ENCODE measurements at places on chromosomes 1 and 21.

DNA sequence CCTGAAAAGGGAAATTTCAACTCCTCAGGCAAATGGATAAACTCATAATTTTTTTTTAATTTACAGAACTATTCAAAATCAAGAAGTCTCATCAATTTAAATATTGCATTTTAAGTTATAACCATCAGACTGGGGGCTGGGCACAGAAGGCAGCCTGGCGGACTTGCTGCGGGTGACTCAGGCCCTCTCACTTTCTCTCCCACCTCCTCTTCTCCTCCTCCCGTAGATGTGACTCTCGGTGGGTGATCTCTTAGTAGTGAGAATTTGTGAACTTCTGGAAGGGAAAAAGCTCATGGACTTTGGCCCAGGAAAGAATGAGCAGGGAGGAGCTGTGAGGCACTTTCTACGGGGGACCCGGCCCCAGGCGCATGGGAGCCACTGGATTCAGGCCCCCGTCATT lies 32.9 kb downstream of the CLIC6 start:
- DNase-seq: no peak

DNA sequence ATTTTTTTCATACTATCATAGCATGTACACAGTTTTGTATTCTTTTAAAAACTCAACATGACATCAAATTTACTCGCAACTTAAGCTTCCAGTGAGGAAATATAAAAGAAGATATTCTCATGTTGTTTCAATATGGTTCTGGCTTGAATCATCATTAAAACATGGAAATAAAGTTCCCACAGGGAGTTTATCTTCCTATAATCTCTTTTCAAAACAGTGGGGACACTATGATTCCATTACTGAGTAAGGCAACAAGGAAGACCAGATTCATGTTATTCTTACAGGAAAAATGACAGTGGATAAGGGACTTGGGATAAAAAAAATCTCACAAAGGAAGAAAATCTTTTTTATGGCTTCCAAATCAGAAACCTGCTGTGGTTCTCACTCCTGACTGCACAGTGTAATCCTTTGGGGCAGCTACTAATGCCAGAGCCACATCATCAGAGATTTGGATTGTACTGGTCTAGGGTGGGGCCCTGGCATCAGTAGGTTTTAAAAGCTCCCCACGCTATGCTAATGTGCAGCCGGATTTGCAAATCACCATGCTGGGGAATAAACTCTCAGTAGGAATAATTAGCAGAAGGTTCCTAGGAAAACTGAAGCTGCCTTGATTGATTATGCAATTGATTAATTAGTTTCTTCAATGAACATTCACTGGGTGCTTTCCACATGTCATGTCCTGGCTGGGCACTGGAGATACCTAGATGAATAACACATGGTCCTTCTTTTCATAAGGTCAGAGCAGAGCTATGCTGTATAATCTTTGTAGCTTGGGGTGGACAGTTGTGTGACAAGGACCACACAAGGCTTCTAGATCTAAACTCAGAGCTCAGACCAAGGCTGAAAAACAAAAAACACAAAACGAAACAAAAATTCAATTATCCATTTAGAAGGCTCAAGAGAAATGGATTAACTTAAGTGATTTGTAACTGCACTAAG lies 71.1 kb upstream of the C8B start:
- no peak for DNase-seq

GRCh38 chr1:9291914-9292360 lies 757 bp upstream of the SPSB1 start:
- DNase-seq: no peak

DNA sequence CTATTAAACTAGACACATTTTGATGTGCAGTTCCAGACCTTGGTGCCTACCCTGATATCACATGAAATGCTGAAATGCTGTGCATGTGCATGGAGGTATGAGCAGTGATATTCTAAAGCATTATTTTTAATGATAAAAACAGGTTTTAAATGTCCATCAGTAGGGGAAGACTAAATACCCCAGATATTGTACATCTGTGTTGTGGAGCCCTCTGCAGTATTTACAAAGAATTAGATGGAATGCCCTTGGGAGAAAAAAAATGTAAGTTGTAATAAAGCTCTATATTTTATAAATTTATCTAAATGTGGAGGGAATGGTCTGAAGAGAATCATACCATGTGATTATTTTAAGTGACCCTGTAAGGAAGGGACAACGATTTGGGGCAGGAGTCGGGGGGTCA lies 39.1 kb upstream of the IGSF5 start:
- no peak for DNase-seq

DNA sequence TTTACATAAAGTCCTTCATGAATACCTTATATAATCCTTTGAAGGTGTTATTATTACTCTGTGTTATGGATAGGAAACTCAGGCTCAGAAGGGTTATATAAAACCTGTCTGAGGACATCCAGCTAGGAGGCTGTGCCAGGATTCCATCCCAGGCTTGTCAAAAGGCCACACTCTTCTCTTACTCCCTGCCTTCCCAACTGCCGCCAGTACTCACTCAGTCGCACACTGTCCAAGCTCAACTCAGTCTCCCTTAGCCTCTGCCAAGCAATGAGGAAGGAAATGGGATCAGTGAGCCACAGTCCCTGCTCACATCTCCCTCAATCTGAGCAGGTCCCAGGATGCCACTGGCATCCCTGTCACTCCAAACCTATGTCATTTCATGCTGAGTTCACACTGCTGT lies 94.4 kb downstream of the NAV1 start:
- DNase-seq: no peak

GRCh38 chr1:199302554-199302953 lies 663.7 kb downstream of the PTPRC start:
- no peak for DNase-seq

DNA sequence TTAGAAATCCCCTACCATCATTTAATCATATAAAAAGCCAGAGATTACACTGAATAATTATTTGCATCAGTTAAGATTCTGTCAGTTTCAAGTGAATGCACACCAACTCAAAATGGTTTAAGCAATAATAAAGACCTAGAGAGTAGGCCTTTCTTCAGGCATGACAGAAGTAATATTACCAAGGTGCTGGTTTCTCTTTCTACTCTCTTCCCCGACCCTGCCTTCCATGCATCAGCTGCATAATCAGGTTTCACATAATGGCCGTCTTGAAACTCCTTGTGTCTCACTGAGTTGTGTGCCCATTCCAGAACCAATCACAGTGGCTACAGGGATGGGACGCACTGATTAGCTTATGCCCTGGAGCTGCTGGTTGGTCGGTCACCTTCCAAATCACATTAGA lies 103.5 kb upstream of the SERTAD4 start:
- DNase-seq: no peak

DNA sequence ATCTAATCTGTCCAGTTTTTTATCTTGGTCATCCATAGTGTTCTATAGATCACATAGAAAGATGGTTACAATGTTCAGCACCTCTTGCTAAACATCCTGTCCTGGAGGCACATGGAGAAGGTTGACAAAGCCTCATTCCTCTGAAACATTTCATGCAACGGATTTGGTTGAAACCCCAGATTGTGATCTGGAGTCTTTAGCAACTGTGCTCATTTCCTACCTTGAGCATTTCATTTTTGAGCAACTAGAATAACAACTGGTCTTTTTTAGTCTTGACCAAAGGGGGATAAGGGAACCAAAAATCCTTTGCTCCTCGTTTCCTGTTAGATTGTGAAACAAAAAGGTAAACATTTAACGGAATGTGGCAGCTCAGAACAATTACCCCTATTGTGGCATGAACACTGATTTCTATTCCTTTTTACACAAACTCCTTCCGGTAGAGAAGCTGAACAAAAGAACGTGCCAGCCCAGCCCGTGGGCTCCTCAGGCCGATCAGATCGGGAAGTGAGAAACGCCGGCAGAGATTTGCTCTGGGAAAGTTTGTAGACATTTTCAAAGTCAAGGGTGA lies 94.7 kb upstream of the ERRFI1 start:
- DNase-seq: no peak

GRCh38 chr1:193413376-193413775 lies 227.0 kb upstream of the B3GALT2 start:
- no peak for DNase-seq

DNA sequence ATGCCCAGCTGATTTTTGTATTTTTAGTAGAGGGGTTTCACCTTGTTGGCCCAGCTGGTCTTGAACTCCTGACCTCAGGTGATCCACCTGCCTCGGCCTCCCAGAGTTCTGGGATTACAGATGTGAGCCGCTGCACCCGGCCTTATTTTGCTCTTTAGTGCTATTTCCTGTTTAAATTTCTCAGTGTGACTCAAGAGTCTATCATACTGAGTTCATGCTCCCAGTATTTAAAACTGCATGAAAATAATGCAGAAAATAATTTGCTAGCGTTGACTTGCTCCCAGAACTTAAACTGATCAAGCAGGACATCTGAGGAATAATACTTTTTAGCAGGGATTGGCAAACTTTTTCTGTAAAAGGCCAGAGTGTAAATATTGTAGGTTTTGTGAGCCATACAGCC lies 86.4 kb upstream of the C1orf21 start:
- no peak for DNase-seq

DNA sequence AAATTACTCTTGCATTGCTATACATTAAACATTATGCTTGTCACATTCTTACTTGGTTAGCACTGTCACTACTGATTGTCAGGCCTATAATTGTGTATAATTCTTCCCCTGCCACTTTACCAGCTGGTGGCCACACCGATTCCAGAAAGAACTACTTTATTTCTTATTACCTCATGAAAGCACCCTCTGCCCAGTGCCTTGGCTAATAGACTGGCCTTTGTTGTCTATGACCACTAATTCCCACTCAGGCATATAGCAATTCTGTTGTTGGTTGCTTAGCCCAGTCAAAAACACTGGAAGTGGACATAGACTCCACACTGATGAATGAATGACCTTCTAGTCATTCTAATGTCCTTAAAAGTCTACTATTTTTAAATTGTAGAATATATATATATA lies 35.6 kb downstream of the MRPL39 start:
- DNase-seq: no peak

DNA sequence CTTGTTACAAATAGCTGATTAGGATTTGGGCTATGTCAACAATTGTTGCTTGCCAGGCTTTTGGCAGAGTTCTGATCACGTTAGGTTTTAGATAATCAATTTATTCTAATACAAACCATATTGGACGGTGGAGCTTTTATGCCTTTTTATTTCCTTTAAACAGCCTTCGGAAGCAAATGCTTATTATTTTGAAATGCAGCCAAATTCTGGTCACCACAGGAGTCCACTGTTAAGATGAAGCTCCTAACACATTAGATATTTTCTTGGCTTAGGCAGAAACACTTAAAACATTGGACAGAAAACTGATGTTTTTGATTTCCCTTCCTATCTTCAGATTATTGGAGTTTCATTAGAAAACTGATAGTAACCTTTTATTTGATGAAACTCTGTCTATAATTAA lies 82.9 kb downstream of the CENPF start:
- DNase-seq: no peak

DNA sequence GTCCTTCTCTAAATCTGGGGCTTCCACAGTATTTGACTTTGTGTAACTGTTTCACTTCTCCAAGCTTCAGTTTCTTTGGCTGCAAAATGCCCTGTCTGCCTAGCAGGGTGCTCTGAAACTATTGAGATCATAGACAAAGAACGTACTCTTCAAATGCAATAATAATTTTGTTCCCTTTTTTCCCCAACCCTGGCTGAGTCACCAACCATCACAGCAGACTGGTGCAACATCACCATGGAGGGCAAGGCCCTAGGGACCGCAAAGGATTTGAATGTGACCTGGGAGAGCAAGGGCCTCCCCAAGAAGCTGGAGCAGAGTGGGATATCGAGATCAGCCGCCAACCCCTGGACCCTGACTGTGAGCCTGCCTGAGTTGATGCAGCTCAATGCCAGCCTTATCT lies 115.0 kb downstream of the FCRL5 start:
- DNase-seq: no peak

GRCh38 chr1:151936653-151937052 lies 27.3 kb upstream of the THEM4 start:
- no peak for DNase-seq

GRCh38 chr1:156593661-156593989 lies 2.0 kb downstream of the NAXE start:
- no peak for DNase-seq

DNA sequence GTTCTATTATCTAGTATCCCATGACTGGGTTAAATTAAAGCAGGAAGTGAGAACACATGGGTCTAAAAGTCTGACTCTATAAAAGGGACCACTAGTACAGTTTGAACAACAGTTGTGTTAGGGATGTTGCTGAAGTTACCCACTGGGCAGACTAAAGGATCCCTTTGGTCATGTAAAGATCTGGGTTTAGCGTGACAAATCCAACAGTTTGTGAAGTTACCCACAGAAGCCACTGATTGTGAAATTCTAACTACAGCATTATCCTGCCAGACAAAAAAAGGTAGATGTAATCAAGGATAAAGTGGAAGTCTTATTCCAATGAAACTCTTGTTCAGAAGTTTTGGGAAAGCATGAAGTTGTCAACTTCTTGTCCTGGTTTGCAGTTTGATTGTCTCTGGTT lies 5.7 kb downstream of the QSOX1 start:
- no peak for DNase-seq

DNA sequence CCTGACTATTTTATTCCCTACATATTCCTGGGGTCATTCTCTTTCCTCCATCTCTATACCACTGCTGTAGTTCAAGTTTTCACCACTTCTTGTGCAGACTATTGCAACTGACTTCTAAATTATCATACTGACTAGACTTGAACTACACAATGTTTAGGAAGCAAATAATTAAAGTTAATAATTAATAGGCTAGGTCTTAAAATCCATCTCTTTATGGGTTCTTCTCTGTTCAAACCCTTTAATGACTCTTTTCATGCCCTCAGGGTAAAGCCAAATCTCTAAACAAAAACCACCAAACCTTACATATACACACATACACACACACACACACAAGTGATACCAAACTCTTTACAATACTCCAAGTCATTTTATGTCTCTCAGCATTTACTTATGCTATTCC lies 22.3 kb upstream of the MOB3C start:
- no peak for DNase-seq

- no peak for DNase-seq
Observed at GRCh38 chr1:198258491-198258890, 101.7 kb downstream of the NEK7 start.

DNA sequence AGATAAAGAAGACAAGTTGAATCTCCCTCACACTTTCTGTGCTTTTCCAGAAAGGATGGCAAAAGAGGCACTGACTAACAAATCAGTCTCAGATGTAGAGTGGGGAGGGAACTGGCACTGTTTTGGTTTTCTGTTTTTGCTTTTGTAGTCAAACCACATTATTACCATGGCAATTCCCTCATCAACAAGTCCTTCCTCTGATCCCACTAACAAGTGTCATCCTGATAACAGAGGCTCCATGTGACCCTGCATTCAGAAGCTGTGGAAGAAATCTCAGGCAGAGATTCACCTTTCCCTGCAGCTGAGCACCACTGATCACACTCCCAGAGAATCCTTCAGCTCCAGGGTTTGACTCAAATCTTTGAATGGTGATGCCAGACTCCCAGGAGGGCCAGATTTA lies 203.4 kb downstream of the TNR start:
- DNase-seq: no peak

- DNase-seq: no peak
Observed at GRCh38 chr1:209485167-209485566, 98.3 kb upstream of the CAMK1G start.
